Neural crest cell (in vitro differentiated cells): ENCODE measurements at places on chromosomes 7 and 10.

DNA sequence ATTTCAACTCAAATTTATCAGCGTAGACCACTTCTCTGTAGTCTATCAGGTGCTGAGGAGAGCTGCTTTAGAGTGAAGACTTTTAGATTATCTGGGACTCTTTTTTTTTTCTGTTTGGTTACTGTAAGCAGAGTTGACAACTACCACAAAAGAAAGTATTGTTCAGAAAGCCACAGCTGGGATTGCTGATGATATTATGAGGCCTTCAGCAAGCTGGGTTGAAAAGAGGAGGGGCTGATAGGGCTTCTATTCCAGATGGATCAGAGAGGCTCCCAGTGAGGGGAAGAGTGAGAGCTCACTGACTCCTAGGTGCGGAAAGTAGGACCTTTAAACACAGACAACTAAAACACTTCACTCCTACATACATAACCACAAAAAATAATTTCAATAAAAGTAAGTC, 188.5 kb upstream of the FERD3L start:
- no peak for DNase-seq

- no peak for DNase-seq
Measured at GRCh38 chr10:131726967-131727366, 173.8 kb upstream of the PPP2R2D start.

DNA sequence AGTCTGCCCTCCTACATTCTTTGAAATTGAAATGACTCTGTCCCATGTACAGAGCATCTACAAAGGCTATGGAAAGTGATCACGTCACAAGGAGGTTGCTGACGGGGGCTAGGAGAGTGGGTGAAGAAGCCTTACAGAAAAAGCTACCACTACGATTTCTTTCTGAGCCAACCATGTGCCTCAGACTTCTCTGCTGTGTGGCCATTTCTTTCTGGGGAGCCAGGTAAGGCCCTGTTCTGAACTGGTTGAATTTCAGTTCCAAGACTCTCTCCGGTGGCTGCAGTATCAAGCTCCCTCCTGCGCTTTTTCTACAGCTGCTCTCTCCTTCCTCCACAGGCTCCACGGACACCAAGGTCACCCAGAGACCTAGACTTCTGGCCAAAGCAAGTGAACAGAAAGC, 112.5 kb upstream of the PRSS1 start:
- no peak for DNase-seq

DNA sequence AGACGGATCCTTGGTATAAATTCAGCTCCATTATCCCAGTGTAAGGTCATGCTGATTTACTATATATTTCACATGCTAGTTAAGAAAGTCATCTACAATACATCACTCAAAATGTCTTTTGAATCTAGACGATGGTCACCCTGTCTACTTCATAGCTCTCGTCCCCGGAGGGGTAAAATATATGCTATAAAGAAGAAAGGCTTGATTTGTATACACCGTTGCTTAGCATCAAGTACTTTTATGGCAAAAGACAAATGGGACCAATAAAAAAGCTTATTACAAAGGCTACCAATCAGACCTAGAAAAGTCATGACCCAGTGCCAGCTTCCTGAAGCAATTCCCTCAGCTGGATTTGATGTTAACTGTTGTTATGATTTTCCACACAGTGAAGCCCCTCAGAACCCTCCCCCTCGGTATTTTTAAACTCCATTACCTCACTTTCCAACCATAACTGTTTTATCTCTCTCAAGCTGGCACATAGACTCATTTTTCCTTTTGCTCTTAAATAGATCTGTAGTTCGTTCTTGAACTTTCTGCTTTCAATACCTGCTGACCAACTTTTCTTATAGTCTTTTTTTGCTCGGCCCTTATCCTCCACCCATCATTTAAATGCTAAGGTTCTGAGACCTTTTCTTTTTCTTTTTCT, 104.9 kb downstream of the DOCK4 start:
- DNase-seq, result no peak

DNA sequence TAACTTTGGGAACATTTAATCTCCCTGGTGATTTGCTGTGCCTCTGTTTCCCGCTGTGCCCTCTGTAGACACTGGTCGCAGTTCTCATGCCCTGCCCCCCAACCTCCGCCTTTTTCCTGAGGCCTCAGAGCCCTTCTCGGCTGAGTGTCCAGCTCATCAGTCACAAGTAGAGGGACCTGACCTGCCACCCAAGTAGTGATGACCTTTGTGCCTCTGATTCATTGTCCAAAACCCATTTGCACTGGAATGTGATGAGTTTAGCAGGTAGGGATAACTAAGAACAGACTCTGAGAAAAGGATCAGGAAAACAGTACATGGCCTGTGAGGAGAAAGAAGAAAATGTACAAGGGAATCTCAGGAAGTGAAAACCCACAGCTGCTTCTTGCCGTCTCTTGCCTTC, 58.8 kb downstream of the LANCL2 start:
- DNase-seq, result no peak

DNA sequence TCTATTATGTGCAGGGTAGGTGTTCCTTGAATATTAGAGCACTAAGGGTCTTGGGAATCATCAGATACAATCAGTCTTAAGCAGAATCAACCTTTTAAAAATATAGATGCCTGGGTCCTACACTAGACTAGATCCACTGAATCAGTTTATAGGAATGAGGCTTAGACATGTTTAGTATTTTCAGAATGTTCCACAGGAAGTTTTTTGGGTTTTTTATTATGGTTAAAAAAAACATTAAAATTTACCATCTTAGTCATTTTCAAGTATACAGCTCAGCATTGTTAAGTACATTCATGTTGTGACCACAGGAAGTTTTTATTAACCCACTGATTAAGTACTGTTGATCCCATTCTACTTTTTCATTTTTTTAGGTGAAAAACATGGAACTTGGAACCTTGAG, 135.7 kb downstream of the LCOR start:
- DNase-seq, result no peak

GRCh38 chr10:98411166-98411565, 3.8 kb downstream of the PYROXD2 start:
- DNase-seq, result no peak

DNA sequence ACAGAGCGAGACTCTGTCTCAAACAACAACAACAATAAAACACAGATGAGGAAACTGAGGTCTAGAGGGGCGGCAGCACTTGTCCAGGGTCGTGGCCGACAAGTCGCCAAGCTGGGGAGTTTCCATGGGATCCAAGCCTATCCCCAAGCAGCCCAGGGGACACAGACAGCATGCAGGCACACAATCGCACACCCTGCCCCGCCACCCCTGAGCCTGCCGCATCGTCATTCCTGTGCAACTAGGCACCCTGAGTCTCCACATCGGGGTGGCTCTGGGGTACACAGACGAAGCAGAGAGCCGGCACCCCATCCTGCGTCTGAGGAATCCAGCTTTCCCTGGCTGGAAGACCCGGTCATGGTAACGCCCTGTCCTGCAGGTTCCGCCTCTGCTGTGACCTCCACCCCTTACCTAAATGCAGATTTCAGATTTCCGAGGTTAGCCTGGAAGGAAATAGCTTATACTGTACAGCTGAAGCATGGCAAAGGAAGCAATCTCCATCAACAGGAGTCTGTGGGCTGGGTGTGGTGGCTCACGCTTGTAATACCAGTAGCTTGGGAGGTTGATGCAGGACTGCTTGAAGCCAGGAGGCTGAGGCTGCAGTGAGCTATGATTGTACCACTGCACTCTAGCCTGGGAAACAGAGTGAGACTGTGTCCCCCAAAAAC, 136.1 kb upstream of the TNRC18 start:
- DNase-seq, result no peak

DNA sequence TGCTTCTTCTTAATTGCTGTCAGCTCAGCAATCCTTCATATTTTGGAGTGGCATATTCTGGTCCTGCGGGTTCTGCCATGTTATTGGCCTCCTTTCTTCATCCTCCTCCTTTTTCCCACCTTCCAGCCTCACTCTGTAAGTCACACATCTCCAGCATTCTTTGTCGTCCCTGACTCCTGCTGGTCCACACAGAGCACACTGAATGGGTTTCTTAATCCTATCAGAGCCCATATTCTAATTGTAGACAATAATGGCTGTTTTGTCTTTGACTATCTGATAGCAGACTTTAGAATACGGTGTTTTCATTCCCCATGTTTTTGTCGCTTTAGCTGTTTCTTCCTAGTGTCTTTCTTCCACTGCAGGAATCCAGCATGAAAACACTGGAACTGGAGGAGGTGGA, 389.6 kb downstream of the REEP3 start:
- DNase-seq, result no peak

- DNase-seq, result no peak
Measured at GRCh38 chr7:65338346-65338745, 35.3 kb upstream of the ZNF92 start.

DNA sequence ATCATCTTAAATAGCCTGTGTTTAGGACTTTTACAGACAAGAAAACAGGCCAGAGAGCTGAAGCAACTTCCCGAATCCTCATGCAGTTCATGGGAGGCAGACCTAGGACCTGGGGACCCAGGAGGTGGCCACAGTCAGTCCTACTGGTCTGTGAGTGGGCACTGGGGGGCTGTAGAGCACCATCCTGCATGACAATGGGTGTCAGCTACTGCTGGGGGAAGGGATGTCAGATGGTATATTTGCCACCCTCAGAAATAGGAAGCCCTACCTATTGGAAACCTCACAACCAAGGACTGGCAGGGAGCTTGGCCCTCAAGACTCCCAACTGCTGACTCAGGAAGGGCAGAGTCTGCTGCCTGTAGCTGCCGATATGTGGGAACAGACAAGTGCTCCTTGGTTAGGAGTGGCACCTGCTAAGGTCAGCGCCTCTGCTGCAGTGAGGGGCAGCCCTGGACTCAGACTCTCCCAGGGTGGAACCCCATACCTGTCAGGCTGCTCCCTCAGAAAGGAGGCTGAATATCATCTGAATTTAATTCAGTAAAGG, 29.7 kb downstream of the OGDH start:
- DNase-seq, result no peak

GRCh38 chr7:20114468-20114867, 102.7 kb downstream of the MACC1 start:
- DNase-seq, result no peak

- DNase-seq, result no peak
Measured at GRCh38 chr10:23202779-23203178, 10.7 kb downstream of the PTF1A start.

- no peak for DNase-seq
Measured at GRCh38 chr7:109901926-109902325, 1189.0 kb upstream of the LRRN3 start.

GRCh38 chr10:84054743-84055142, 84.6 kb upstream of the GHITM start:
- no peak for DNase-seq

DNA sequence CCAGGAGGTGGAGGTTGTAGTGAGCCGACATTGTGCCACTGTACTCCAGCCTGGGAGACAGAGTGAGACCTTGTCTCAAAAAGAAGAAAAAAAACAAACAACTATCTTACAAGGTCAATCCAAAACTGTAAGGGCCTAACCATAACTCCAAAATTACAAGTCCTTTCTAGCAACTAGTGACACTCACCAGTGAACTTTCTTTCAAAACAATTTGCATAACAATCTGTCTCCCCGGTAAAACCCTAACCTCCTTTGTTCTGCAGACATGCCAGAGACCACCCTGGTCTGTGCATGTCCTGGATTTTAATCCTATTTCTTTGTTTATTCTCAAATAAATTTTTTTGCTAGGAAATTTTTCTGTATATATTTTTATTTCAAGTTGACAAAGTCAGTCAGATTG, 68.1 kb downstream of the EXOC6 start:
- no peak for DNase-seq

GRCh38 chr10:12777840-12778585, 223.5 kb downstream of the CCDC3 start:
- no peak for DNase-seq

GRCh38 chr7:16754856-16755317, 1.3 kb downstream of the TSPAN13 start:
- DNase-seq, result no peak

DNA sequence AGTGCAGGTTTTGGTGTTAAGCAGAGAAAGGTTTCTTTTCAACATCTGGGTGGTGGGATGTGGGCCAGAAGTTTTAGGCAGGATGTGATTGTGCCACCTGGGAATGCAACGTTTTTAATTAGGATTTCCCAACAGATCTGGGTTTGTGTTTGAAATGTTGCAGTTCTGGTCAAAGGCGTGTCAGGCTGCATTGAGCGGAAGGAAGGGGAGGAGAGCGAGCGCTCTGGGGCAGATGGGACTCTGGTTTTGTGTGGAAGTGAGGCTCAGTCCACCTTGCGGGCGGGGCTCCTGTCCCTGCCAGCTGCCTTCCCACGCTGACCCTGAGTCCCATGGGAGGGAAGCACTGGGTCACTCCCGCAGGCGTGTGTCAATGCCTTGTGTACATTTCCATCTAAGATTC, 767.7 kb downstream of the KCNMA1 start:
- no peak for DNase-seq

- DNase-seq, result no peak
Measured at GRCh38 chr7:17071866-17072265, 190.1 kb upstream of the AGR3 start.

DNA sequence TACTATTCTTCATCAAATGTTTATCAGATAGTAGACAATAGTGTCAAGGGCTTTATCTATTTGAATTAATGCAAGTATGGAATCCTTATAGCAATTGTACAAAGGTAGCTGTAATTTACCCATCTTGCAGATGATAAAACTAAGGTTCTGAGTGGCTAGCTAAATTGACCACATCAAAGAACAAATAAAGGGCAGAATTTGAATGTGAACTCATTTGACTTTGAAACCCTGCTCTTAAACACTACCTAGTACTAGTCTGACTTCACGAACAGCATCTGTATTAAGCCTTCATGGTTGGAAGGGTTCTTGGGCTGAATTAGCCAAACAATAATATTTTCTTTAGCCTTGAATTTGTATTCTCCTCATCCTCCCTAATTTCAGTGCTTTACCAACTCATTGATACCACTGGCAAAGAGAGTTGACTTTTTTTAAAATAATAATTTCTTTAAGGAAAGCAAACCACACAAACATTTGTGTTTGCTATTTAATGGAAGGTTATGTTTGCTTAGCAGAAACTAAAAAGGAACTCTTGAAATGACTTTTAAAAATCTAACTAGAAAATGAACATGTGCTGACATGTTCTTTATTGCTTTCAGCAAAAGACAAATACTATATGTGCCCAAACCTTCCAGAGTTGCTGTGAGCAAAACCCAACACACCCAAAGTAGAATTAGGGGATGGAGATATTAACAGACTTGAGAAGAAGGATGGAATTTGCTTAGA, 322.6 kb downstream of the RNLS start:
- DNase-seq, result no peak

DNA sequence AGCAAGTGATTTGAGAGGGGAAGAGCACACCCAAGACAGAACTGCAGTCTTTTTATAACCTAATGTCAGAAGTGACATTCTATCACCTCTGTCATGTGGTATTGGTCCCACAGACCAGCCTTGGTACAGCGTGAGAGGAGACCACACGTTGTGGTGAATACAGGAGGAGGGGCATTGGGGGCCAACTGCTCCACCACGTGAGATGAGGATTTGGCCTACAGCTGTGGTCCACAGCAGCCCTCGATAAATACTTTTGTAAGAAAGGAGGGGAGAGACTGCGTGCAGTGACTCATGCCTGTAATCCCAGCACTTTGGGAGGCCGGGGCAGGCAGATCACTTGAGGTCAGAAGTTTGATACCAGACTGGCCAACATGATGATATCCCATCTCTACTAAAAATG, 243.1 kb downstream of the FGFR2 start:
- no peak for DNase-seq

- DNase-seq, result no peak
Measured at GRCh38 chr7:2076649-2077064, 156.1 kb downstream of the MAD1L1 start.

- no peak for DNase-seq
Measured at GRCh38 chr7:24192691-24193090, 91.3 kb upstream of the NPY start.

GRCh38 chr7:158109364-158110033, 478.1 kb downstream of the PTPRN2 start:
- no peak for DNase-seq
